ENCODE measurements at places on chromosomes 2 and 18. TPM values are rescaled to one million over a fixed set of nuclear protein-coding genes. Genes with fewer than 3 reads are reported as not detected.

SCN1A gene
- polyA plus RNA-seq = 0.08 TPM

AQP12B gene
- polyA plus RNA-seq = 1.1 TPM

IL36A gene
- not detected for polyA plus RNA-seq

DNAJB2 gene
- 82.4 TPM for polyA plus RNA-seq

DNA sequence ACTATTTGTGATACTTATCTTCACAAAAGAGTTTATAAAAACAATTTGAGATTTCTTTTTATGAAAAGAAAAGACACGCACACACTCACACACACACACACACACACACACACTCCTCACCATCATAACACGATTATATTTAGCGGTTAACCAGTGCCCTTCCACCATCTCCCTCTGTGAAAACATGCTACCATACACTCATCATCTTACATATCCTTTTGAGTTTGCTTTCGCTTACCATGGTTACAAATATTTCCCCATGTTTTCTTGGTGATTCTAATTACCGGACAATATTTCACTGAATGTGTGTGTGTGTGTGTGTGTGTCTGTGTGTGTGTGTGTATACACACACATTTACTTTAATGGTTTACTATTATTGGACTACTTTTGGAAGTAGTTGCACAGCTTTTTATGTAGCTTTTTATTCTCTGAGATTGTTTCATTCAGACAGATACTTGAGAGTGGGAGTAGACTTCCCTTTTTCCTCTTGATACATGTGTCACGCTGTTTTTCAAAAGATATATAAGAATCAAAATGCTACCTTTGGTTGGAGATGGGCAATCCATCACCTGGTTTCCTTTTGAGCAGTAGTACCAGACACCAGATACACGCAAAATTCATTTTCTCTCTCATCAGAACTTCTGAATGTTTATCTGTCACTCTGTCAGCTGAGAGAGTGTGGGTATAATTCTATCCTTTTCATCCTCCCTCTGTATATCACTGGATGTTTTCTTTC lies 138.1 kb downstream of the SETBP1 start:
- DNase-seq = no peak

DNA sequence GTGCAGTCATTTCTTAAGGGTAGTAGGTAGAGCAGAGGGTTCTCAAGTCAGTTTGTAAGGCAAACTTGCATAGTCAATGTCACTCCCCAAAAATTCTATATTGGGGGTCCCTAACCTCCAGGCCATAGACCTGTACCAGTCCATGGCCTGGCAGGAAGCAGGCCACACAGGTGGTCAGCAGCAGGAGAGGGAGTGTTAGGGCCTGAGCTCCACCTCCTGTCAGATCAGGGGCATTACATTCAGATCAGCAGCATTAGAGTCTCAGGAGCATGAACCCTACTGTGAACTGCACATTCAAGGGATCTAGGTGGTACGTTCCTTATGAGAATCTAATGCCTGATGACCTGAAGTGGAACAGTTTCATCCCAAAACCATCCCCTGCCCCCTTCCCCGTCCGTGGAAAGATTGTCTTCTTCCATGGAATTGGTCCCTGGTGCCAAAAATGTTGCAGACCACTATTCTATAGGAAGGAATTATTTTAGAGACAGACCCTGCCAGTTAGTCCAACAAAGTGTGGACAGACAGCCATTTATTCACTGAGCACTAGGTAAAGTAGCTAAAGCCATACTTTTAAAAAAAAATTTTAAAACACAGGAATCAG lies 6.7 kb downstream of the COA5 start:
- DNase-seq = no peak

GRCh38 chr2:149330127-149331022 lies at the start of gene LYPD6:
LYPD6 (plus strand) TSS chr2:149330587; CDS start chr2:149437709, 107,122 bp downstream.
- DNase-seq = peak; percentile 26

- DNase-seq = no peak
Observed at GRCh38 chr18:52000435-52000834, 339.6 kb upstream of the DCC start.

DNA sequence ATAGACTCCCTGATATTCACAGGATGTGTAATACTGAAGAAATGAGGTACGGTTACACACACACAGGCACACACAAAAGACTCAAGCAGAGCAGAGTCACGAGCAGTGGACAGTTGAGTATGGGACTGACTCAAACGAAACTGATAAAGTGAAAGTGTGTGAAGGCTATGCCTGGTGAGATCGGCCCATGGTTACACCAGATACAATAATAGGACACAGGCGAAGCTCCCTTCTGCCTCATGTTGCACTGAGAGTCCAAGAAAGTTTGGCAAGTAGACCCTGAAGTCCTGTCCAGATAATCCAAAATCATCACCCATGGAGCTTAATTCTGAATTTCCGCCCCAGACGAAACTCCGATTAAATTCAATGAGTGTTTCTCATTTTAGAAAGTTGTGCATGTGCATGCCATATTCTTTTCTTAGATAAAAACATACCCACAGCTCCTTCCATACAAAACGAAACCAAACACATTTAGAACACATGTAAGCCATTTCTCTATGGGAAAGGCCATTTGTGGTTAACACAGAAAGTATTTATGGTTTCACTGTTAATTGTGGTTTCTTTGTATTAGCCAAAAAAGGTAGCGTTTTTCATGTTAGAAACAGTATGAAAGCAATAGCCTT lies 567.6 kb downstream of the PLCL1 start:
- no peak for DNase-seq

DNA sequence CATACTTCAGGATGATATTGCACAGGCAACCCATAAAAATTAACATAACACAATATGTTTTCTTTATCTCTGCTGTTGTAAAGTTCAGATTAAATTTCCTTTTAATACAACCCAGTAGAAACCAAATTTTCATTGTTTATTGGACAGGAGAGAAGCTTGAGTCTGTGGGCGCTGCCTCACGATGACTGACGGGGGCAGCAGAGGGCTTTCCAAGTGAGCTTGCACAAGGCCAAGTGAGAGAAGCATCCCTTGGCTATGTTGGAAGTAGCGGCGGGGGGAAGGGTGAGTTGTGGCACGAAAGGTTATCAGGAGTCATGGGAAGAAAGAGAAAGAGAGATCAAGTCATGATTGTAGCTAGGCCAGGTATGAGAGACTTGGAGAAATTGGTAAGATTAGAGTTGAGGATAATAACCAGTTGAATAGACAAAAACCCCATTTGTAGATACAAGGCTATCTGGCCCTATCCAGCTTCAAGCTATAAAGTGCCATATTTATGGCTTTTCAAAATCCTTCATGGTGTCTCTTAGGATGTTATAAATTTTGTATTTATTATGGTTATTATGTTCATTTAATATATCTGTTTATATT lies 413.7 kb upstream of the FAM98A start:
- peak; percentile 4 for DNase-seq

DNA sequence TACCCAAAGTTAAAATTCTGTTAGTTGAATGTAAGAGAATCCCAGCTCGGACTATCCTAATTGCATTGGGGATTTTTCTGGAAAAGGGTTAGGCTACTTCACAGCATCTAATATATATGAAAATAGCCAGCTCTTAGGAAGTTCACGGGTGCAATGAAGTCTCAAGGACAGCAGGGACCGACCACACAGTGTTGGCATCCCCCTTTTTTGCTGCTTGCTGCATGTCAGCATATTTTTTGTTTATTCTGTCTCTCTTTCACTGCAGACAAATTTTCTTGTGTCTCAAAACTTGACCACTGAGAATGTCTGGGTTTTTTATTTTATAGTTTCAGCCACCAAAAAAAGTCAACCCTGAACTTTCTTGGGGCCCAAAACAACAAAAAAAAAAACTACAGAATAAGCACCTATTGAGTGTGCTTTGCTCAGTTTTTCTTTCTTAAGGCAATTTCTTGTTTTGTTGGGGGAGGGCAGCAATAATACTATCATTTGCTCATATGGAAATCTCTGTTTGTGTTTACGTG lies 535.6 kb downstream of the CNTNAP5 start:
- no peak for DNase-seq

DNA sequence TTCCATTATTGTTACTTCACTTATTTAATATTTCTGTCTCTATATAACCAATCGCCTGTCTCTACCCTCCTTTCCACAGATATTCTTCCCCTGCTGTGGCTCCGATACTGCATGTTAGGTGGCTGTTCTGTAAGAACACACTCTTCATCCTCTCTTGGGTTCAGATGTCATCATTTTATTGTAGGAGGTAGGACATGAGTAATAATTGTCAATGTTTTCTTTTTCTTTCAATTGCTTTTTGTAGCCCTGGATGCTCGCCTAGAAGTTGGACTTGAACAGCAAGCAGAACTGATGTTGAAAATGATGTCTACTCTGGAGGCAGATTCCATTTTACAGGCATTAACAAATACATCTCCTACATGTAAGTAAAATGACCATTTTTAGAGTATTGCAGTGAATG lies 128.6 kb downstream of the BIRC6 start:
- no peak for DNase-seq

GRCh38 chr2:46294176-46294836 lies 2.9 kb upstream of the EPAS1 start:
- DNase-seq = no peak

GRCh38 chr18:79607361-79607952 lies 72.1 kb upstream of the CTDP1 start:
- DNase-seq = no peak
